Activated T-cell treated with anti-CD3 and anti-CD28 coated beads for 24 hours (primary cell): ENCODE measurements at places on chromosomes 4 and X.

DNA sequence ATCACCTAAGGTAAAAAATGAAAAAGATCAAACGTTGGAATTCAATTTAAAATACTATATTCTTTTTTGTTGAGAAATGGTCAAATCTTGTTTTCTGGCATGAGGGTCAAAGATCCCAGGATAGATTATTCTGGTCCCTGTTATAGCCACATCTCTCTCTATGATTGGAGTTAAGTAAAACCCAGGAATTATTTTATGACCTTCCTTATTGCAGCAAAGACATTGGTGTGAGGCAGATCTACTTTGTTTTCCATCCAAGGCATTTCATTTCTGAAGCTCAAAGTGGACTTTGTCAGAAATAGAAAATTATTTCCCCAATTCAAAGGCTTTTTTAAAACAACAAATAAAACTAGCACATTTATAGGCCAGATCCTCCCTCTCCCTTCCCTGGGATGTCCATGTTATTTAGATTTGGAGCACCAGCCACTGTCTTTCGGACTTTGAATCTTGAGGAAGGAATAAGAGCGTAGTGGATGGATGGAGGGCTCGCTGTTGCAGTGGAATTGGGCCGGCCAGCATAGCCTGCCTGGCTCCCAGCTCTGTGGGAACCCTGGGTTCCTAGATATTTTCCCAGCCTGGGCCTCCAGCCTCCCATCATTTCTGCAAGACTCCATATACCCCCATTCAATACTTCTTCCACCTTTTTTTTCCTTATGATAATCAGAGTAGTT, 45.6 kb upstream of the HAND2 start:
- no peak for DNase-seq

GRCh38 chr4:57355101-57355665, 245.0 kb upstream of the IGFBP7 start:
- DNase-seq = no peak

- DNase-seq = no peak
These were observed 75.9 kb downstream of the CLNK start for GRCh38 chr4:10608501-10609219.

DNA sequence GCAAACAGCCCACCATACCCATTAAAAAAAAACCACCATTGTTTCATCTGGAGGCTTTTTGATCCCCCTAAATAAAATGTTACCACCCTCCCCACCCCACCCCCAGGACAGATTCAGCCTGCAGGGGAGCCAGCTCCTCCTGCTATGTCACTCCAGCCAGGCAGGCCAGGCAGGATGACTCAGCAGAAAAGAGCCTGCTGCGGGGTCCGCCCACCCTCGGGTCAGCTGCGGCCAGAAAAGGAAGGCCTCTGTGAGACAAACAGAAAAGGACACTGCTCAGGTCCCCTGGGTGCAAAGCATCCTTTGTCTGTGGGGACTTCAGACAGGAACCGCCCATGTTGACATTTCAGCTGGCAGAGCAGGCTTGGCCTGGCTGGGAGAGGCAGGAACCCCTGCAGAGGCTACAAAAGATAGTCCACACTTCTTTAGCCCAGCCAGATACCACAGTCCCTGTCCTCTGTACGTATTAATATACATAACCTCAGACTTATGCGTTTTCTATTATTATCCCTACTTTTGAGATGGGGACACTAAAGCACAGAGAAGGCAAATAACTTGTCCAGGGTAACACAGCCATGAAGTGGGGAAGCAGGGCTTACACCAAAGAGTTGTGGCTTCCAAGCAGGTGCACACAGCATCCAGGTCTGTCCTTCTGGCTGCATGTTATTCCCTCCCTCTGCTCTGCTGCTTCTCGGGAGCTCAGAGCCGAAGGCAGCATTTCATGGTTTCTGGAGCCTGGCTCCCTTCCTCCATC, 147.7 kb downstream of the CPEB2 start:
- DNase-seq = no peak

GRCh38 chr4:69830560-69831269, 29.2 kb downstream of the SULT1E1 start:
- DNase-seq = no peak

GRCh38 chr4:4800646-4801408, 58.6 kb upstream of the MSX1 start:
- no peak for DNase-seq

DNA sequence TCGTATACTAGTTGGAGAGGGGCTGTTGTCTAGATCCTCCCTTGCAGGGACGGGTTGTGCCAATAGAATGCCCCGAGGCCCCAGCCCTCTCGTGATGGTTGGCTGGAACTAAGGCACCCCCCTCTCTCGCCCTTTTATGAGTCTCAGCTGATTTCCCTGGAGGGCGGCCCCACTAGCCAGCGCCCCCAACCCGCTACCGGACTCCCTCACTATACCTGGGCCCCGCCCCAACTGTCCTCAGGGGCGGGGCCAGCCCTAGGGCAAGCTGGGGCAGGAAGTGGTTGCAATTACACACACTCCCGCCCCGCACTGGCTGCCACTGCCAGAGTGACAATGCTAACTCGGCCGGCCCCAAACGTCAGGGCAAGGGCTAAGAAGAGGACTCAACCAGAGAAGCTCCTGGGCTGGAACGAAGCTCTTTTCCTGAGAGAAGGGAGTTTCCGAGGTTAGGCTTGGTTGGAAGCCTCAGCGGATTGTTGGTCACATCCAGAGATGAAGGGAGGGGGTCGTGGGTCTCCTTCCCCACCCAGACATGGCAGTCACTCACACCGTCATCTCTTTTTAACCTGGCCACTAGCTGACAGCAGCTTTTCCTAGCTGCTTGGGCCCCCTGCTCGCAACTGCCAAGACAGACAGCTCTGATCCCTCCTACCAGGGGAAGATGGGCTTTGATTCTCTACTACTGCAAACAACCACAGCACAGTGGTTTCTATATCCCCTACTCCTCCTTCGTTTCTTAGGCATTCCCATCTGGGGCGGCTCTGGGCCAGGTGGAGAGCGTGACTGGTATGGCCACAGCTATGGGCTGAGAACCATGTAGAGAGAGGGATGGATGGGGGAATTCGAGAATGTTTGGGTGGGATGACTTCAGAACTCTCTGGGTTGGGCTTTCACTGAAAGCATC, 21.0 kb upstream of the BCORL1 start:
- peak; percentile 56 for DNase-seq

GRCh38 chrX:103607364-103608305, at the start of gene TCEAL3:
TSS of gene TCEAL3 (plus strand) at chrX:103607963. CDS start at chrX:103609065, 1,102 bp downstream.
- no peak for DNase-seq

- DNase-seq = no peak
These were observed 102.7 kb downstream of the TAB3 start for GRCh38 chrX:30786374-30786773.

DNA sequence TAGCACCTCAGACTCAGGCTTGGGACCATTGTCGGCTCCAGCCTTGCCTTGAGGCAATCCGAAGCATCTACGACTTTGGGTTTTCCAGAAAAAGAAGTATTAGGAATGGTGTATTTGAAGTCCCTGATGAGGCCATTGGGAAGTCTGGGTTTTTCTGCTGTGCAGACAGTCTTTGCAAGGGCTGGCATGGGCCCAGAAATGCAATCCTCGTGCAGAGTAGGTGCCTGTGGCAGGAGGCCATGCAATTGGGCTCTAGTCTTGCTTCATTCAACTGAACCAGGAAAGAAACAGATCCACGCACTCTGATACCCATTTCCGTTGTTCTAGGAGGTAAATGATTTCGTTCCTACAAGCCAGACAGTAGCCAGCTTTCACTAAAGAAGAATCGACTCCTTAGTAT, 12.4 kb downstream of the ZFP92 start:
- DNase-seq = no peak

DNA sequence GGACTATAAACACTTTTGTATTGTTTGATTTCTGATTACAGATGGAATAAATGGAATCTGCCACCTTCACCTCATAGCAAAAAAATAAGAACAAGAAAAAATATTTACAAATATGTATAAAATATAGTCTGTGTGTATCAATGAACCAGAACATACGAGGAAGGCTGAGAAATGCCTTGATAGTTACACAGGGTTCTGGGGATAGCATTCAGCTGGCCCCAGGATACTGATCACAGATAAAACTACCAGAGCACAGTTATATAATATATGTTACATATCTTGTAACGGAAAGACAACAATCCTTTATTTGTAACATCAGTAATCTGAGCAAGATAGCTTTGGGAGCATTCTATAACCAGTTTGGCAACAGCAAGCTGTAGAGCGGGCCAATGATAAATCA, 1075.1 kb upstream of the GRID2 start:
- no peak for DNase-seq

- DNase-seq = no peak
These were observed 215.4 kb upstream of the MAB21L2 start for GRCh38 chr4:150366487-150366999.

DNA sequence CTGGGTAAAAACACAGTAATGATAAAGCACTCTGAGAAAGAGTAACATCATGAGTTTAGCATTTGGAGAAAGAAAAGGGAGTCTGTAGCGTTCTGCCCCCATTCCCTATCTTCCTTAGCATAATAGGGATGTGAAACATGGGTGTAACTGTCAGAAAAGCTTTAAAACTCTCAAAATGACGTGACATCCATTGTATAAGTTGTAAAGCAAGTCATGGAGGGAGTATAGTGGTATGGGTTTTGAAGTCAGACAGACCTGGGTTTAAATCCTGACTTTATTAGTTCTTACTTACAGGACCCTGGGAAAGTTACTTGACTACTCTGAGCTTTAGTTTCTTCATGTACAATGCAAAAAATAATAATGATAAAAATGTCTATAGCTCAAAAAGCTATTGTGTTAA, 17.1 kb downstream of the FBXO8 start:
- DNase-seq = no peak

DNA sequence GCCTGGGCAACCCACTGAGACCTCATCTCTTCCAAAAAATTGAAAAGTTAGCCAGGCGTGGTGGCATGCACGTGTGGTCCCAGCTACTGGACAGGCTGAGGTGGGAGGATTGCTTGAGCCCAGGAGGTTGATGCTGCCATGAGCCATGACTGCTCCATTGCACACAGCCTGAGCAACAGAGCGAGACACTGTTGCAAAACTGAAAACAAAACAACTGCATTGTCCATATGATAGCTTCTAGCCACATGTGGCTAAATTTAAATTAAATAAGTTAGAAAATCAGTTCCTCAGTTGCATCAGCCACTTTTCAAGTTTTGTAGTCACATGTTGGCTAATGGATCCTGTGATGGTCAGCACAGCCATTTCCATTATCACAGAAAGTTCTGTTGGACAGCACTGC, 67.9 kb downstream of the GAB1 start:
- no peak for DNase-seq

GRCh38 chr4:78222575-78223186, 165.6 kb downstream of the FRAS1 start:
- DNase-seq = no peak

- no peak for DNase-seq
These were observed 19.1 kb upstream of the TEX13B start for GRCh38 chrX:108001218-108001814.

GRCh38 chr4:42112846-42113245, 39.6 kb downstream of the BEND4 start:
- no peak for DNase-seq

GRCh38 chr4:45869184-45869583, 254.7 kb downstream of the GABRG1 start:
- DNase-seq = no peak

DNA sequence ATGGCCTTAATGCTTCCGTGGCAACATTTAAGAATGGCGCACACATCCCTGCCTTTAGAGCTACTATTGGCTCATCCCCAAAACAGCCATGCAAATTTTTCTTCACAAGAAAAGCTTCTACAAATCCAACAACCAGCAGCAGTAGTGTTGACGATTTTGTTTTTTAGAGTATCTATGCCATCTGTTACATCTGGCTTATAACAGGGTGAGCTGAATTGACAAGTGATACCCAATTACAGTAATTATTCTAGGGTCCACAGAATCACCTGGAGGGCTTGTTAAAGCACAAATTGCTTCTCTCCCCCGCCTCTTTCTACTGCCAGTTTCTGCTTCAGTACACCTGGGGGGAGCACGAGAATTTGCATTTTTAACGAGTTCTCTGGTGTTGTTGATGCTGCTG, 34.1 kb downstream of the DCHS2 start:
- no peak for DNase-seq

DNA sequence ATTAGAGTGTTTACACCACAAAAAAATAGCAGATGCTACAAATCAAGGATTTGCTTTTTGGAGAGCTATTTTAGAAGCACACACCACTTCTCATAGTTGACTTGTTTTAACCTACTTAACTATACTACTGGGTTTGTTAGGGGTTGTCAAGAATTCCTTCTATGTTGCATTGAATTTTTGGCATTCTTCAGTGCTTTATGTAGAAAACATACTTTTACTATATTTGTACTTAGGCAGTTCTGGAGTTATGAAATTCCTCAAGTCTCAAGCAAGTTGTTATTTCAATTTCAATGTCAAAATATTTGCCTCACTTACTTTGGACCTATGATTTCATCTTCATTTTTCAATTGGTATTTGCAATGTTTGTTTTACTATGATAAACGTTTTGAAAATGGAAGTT, 449.6 kb downstream of the GLUD2 start:
- DNase-seq = no peak

- DNase-seq = no peak
These were observed 207.8 kb upstream of the KIT start for GRCh38 chr4:54449999-54450398.

GRCh38 chrX:40625294-40625693, 2.1 kb downstream of the MPC1L start:
- DNase-seq = no peak

GRCh38 chr4:2831611-2832308, 11.9 kb upstream of the ADD1 start:
- no peak for DNase-seq

DNA sequence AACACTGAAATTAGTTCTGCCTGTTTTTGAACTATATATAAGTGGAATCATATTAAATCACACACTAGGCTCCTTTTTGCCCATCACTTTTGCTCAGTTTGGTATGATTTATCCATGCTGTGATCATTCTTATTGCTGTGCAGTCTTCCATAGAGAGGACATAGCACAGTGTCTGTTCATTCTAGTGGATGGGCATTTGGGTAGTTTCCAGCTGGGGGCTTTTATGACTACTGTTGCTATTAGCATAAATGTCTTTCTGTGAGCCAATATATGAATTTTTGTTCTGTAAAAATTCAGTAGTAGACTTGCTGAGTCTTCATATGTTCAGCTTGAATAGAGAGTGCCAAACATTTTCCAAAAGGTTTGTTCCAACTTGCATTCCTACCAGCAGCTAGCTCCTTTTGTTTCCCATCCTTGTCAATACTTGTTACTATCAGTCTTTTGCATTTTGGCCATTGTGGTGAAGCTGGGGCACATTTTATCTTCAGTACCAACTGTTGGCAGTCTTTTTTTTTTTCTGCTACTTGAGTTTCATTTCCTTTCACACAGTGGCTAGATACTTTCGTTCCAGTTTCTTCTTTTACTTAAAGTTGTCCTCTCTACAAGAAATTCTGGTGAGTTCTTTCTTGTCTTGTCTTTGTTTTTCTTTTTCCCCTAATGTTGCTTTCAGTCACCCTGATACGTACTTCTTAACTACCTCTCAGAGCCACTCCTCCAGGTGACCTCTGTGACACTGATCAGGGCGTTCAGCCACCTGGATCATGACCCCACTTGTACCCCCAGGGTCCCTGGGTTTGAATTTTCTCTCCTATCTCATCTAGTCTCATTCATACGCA, 87.0 kb downstream of the ANXA3 start:
- no peak for DNase-seq
